HS-27A (cell line): ENCODE measurements at places on chromosomes 6 and 20.
A peak's percentile ranks its signal among the peaks of the same experiment; 100 is the strongest.

GRCh38 chr20:43323592-43323991 is 133.9 kb upstream of the PTPRT start:
- DNase-seq = no peak

- no peak for DNase-seq
These were observed 66.7 kb upstream of the BMP2 start for GRCh38 chr20:6700563-6701329.

- DNase-seq = peak; percentile 33
These were observed 65.9 kb downstream of the TMEM244 start for GRCh38 chr6:129795261-129795660.

- DNase-seq = no peak
These were observed 19.0 kb upstream of the GSTA4 start for GRCh38 chr6:53014063-53014462.

DNA sequence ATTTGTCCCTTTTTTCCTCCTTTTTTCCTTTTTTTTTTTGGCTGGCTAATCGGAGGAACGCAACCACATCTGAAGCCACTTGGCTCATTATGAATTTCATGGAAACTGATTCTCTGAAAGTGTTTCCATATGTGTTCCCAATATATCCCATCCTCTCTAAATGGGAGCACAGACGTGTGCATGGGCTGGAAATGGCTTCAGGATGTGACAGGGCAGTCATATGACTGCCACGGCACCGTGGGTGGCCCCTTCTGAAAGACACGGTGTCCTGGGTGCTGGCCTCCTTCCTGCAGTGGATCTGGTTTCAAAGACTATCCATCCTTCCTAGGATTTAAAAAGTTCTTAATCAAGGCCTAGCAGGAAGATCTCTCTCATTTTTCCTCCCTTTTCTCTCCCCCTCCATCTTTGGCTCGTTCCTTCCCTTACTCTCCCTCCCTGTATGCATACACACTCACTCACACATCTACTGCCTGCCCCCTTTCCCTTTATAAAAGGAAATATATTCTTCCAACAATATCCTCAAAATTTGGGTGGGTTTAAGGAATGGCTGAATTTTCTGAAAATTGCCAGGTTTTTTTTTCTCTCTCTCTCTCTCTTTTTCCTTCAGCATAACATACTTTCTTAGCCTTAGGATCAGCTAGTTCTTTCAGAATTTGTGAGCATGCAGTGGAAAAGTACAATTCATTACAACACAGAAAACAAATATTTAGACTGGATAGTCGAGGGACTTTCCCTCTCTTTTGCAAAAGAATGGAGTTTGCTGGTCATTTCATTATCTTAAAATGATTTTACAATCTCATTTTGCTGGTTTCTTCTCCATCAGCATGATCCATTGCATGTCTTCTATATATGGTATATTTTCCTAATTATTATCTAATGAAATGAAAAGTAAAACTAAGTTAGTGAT is 161.2 kb upstream of the SUPT3H start:
- DNase-seq = no peak

- DNase-seq = no peak
These were observed 96.6 kb downstream of the ARID1B start for GRCh38 chr6:156873654-156874380.

- peak; percentile 15 for DNase-seq
These were observed 44.0 kb downstream of the EFCAB8 start for GRCh38 chr20:32902456-32903420.

DNA sequence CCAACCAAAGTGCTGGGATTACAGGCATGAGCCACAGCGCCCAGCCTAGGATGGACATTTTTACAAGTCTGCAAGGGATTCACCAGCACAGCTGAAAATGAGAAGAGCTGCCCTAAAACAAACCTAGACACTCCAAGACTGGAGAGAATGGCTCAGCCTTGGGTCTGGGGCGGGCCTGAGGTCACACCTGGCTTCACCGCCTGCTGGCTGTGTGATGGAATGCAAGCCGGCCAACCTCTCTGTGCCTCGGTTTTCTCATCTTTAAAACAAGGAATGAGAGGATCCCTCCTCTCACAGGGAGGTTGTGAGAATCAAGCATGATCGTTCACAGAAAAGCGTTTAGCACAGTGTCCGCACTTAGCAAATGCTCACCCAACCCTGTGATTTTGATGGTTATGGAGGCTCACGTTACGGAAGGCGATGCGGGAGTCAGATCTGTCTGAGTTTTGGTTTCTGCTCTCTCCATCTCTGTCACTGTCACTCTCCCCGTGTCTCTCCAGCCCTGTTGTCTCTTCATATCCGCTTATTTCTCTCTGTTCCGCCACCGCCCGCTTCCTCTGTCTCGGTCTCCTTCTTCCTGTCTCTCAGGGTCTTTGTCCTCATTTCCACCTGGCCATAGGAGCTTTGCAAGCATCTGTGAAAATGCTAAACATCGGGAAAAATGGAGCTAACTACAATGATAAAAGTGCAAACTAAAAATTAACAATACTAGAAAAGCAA is 47.6 kb downstream of the CEBPB start:
- DNase-seq = no peak

- DNase-seq = no peak
These were observed 26.1 kb downstream of the MAN1A1 start for GRCh38 chr6:119323478-119323877.

- no peak for DNase-seq
These were observed 4.3 kb downstream of the CCDC167 start for GRCh38 chr6:37495244-37495934.

GRCh38 chr6:47256361-47256760 is 53.3 kb downstream of the TNFRSF21 start:
- no peak for DNase-seq

GRCh38 chr6:138272533-138273315 is 54.4 kb upstream of the PBOV1 start:
- DNase-seq = peak; percentile 49

DNA sequence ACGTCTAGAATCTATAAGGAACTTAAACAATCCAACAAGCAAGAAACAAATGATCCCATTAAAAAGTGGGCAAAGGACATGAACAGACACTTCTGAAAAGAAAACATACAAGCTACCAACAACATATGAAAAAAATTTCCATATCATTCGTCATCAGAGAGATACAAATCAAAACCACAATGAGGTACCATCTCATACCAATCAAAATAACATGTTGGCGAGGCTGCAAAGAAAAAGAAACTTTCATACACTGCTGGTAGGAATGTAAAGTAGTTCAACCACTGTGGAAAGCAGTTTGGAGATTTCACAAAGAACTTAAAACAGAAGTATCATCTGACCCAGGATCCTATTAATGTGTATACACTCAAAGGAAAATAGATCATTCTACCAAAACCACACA is 243.9 kb upstream of the RUNX2 start:
- no peak for DNase-seq

DNA sequence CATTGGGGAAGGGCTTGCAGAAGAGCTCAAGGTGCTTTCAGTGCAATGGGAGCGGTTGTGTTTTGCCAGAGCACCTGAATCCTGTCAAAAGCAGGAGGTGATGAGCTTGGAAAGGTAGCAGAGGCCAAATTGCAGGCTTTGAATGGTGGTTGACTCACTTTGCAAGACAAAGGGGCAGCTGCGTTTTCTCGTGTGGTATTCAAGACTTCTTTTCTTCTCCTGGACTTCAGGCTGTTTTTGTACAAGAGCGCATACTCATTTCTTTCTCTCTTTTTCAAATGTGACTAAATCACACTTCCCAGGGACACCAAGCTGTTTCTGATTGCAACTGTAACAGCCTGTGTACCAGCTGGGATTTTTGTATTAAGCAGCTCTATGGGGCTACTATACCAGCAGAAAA is 32.3 kb downstream of the GHRH start:
- DNase-seq = no peak

- no peak for DNase-seq
These were observed 419.2 kb downstream of the EPM2A start for GRCh38 chr6:145315982-145316600.

DNA sequence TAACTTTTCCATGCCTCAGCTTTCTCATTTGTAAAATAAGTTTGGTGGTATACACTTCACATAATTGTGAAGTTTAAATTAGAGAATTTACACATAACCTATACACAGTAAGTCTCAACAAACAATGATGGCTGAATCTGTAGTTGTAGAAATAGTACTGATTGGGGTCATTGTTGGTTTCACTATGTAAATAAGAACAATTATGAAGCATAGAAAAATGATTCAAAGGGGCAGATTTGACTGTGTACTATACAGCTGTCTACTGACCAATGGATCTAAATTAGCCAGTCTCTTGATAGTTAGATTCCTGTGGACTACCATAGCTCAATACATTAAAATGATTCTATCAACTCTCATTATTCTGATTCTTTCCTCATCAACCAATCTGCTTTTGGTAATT is 181.1 kb upstream of the STXBP5 start:
- no peak for DNase-seq

GRCh38 chr6:126761854-126762253 is 356.6 kb upstream of the RSPO3 start:
- no peak for DNase-seq

GRCh38 chr6:149031201-149031858 is 284.5 kb downstream of the UST start:
- no peak for DNase-seq

- no peak for DNase-seq
These were observed 66.4 kb upstream of the ARMH2 start for GRCh38 chr6:24865161-24865560.

DNA sequence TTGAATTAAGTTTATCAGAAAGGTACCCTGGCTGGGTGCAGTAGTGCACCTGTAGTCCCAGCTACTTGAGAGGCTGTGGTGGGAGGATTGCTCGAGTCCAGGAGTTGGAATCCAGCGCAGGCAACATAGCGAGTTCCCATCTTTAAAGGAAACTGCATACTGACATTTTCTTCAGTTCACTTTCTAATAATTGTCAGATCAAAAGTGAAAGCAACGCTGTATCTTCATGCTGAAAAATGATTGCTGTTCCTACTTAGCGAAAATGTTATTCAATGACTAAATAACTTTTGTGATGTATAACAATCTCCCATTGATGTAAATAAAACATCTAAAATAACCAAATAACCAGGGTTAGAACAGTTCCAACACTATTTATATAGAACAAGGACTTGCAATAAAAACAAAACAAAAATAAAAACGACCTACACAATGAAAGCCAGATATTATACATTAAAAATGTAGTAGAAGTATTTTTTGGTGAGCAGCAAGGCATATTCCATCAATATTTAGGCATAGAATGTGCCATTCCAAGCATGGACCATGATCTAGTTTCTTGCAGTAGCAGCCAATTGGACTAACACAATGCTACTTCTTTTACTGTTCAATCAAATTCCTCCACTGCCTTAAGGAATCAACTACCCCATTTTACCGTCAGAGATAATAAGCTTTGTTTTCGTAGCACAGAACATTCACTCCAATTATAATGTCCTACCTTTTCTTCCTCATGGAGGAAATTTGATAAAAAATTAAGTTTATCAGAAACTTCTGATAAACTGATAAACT is 1.5 kb downstream of the LATS1 start:
- no peak for DNase-seq

DNA sequence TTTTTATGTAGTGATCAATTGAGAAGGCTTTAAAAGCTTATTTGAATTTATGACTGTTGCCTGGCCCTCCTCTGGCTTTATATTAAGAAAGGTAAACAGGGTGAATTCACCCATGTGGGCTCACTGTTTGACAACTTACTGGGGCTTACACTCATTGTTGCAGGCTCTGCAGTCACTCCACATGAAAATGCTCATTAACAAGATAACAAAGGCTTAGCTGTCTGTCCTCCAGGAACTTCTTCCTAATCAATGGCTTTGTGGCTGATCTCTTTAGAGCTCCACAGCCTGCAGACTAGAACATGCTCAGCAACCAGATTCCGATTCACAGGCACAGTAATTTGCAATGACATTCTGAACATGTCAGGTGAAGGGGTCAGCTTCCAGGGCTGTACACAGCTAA is 323.2 kb upstream of the MAN1A1 start:
- DNase-seq = no peak

GRCh38 chr6:37511201-37511600 is 11.5 kb upstream of the CCDC167 start:
- no peak for DNase-seq

DNA sequence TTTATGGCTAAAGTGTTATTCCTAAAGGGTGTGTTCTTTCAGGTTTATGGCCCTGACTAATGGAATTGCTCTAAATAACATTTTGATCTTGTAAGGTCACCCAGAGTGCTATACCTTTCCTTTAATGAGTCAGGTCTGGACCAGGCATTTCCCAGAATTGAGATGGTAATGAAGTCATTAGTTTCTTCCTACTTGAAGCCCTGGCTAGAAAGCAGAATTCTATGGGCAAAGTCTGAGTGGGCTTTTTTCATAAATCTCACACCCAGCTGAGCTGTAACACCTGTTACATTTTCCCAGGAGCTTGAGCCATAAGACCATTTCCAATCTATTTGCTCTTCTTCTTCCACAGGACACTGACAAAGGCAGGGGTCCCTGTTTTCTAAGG is 122.0 kb upstream of the ID4 start:
- no peak for DNase-seq

GRCh38 chr6:46772016-46772415 is 21.2 kb upstream of the MEP1A start:
- no peak for DNase-seq

- DNase-seq = no peak
These were observed 15.1 kb downstream of the BMP7 start for GRCh38 chr20:57251344-57251743.

GRCh38 chr6:106181664-106182418 is 95.7 kb downstream of the PRDM1 start:
- peak; percentile 76 for DNase-seq

GRCh38 chr20:61280217-61280980 is 28.3 kb downstream of the CDH4 start:
- DNase-seq = no peak

DNA sequence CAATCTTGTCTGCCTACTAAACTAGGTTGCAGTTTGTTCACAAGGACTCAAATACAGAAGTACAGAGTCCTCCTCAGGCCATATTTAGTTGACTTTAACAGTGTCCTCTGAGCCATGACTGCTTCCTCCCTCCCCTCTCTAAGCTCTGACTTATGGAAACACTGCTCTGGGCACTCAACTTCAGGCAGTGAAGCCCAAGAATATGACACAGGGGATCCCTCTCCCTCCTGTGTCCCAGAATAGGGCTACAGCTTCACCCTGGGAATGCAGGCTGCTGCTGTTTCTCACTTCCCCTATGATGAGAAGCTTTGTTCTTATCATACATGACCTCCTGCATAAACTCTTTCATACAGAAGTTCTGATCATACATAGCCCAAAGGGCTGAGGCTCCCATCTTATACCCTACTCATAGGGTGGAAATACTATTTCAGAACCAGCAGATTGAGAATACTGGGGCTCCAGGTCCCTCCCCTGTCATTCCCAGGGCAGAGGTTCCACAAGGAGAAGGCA is 97.3 kb upstream of the UST start:
- no peak for DNase-seq
